Mesenchymal stem cell (in vitro differentiated cells and primary cell): ENCODE measurements at places on chromosomes 1 and 21.
A peak's percentile ranks its signal among the peaks of the same experiment; 100 is the strongest.

DNA sequence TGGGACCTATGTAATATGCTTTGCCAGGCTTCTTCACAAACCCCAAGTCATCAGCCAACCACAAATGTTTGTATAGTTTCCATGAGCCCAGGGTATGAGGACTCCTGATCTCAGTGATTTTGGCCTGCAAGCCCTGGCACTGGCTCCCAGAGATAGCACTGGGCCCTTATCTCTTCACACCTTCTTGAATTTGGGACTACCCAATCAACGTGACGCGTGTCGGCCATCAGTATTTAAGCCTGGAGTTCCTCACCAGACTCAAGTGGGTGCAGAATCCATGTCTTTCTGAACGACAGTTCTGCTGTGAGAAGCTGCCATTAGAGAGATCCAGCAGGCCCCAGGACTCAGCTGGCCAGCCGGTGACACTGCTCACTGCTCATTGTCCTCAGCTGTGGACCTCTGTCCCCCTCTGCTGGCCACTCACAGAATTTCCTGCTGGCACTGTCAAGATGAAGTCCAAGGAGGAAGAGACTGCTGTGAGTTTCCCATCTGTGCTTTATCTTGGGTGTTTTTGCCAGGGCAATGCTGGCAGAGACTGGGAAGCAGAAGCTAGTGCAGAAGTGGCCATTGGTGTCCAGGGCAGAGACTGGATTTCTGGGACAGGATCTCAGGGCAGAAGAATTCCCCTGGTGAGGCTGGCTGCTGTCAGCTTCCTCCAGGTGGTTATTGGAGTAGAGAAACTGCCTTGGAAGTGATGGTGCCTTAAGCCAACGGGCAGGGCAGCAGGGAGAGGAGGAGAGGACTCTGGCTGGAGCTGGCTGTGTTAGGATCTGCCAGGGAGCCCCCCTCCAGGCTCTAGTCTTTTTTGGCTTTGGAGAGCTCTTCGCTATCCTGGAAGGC is 28.4 kb downstream of the TMCC2 start:
- peak; percentile 86 for DNase-seq
- H3K36me3 ChIP-seq = no peaks in the 10 kb centered on the region
- no peaks in the 10 kb centered on the region for H3K27me3 ChIP-seq
- peaks cover 15% of the 10 kb centered on the region for H3K4me1 ChIP-seq
- H3K27ac ChIP-seq = no peak overlapping the region
- no peak overlapping the region for H3K4me3 ChIP-seq

DNA sequence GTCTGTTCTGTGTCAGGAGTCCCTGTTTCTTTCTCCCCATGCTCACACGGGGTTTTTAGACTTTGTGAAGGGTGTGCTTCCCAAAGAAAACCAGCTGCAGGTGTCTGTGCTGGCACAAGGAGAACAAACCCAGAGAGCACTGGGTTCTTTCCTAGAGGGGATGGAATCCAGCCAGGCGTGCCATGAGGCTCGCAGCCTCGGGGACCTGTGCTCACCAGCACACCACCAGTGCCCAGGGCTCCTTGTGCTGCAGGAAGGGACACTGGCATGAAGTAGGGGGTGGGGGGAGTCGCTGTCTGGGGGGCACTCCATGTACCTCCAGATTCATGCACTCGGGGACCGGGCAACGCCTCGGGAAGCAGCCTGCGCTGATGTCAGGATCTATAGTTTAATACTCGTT is 57.9 kb downstream of the AGPAT3 start:
- no peak overlapping the region for H3K27ac ChIP-seq
- H3K27me3 ChIP-seq = no peaks in the 10 kb centered on the region

DNA sequence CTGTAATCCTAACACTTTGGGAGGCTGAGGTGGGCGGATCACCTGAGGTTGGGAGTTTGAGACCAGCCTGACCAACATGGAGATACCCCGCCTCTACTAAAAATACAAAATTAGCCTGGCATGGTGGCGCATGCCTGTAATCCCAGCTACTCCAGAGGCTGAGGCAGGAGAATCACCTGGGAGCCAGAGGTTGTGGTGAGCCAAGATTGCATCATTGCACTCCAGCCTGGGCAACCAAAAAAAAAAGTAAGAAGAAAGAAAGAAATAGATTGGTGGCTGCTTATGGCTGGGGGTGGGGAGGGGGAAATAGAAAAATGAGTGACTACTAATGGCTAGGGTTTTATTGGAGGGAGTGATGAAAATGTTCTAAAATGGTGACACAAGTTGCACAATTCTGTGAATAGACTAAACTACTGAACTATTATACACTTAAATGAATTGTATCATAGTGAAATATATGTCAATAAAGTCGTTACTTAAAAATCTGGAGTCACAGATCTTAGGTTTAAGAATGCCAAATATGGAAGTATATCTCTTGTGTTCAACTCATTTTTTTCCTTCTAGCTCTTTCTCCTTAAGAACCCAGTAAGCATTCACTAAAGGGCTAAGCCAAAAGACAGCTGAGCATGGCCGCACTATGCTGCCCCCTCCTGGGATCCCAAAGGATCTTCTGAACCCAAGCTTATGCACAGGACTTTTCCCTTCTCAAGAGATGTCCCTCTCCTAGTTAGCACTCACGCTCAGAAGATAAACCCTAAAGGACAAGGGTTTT is 3.2 kb upstream of the NPL start:
- H3K36me3 ChIP-seq = no peaks in the 10 kb centered on the region
- H3K27me3 ChIP-seq = peaks cover 26% of the 10 kb centered on the region
- H3K4me3 ChIP-seq = no peak overlapping the region

DNA sequence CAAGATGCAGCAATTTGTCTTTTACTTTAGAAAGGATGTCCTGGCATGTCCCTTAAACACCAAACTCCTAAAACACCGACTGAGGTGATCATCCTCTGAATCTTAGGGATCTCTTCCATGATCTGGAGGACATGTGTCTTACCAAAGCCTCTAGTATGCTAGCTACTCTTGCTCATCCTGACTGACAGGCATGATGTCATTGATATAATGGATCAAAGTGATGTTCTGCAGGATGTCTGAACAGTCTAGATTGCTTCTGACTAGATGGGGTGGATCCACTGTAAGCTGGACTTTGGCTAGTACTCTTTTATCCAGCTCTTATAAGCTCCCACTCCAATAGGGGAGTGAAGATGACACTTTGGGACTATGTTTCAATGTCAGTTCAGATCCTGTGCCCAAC is 11.3 kb upstream of the CGN start:
- H3K27ac ChIP-seq = no peak overlapping the region
- H3K4me1 ChIP-seq = no peaks in the 10 kb centered on the region
- no peaks in the 10 kb centered on the region for H3K36me3 ChIP-seq
- no peak for DNase-seq
- peaks cover 4% of the 10 kb centered on the region for H3K27me3 ChIP-seq
